CD4-positive, alpha-beta T cell treated with Interleukin-21 for 1 hour (primary cell): ENCODE measurements at places on chromosomes 11 and 22.

DNA sequence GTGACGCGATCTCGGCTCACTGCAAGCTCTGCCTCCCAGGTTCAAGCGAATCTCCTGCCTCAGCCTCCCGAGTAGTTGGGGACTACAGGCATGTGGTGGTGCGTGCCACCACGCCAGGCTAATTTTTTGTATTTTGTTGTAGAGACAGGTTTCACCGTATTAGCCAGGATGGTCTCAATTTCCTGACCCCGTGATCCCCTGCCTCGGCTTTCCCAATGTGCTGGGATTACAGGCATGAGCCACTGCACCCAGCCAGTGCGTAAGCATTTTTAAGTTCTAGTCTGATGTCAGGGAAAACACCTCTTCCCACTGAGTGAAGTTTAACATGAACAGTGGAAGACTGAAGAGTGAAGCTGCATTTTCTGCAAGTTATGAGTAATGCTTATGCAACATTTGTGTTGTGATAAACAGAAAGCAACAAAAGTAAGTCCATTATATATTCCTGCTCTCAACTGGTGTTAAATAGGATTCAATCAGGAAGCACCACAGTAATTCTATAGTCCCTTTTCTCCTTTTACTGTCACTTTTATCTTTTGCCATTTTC lies 1219.8 kb upstream of the RAG2 start:
- DNase-seq = no peak

DNA sequence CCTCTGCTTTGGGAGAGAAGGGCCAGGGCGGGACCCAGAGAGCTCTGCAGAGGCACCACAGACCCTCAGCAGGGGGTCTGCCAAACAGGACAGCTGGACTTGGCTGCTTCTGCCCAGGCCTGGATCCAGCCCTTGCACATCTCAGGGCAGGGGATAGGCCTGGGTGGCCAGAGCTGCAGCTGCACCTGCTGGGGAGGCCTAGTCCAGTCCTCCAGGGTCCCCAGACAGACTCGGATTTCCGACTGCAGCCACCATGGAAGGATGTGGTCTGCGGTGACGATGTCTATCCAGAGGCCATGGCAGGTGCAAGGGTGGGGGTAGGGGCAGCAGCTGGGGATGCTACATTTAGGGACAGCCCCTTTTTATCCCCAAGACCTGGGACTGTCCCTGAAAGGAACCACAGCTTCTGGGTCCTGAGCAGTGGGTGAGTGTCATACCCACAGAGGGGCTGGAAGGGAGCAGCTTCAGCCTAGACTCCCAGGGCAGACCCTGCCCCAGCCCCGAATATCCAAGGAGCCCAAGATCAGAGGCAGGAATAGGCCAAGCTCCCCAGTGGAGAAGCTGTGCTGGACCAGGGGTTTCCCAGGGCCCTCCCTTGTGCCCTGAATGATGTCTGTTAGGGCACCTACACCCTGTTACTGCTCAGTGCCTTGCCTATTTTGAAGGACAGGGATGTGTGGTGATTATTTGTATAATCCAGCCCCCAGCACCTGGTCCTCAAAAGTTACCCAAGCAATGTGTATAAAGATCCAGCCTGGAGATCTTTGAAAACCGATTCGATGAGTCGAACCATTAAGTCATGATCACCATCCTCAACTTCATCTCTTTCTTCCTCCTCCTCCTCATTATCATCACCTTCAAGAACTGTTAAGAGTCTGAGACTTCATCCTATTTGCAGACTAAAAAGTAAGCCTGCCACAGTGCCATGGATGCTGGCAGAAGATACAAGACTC lies 2.5 kb upstream of the IGLL5 start:
- DNase-seq = no peak

DNA sequence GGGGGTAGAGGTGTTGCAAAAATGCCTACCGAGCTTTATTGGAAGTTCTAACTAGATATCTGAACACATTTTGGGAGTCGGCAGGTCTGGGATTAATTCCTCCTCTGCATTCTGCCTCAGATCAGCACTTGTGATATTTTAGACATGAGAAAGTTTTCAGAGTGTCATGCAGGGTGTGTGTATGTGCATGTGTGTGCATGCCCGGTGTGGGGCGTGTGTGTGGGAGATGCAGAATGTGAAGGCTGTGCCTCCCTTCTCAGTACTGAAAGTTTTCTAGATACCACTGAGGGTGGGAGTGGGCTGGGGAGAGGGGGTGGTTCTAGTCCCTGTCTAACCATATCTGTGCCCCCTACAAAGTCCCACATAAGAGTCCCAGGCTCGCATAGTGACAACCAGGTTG lies 180.0 kb upstream of the NTM start:
- no peak for DNase-seq

- DNase-seq = no peak
Observed at GRCh38 chr11:13110929-13111812, 102.1 kb downstream of the RASSF10 start.

DNA sequence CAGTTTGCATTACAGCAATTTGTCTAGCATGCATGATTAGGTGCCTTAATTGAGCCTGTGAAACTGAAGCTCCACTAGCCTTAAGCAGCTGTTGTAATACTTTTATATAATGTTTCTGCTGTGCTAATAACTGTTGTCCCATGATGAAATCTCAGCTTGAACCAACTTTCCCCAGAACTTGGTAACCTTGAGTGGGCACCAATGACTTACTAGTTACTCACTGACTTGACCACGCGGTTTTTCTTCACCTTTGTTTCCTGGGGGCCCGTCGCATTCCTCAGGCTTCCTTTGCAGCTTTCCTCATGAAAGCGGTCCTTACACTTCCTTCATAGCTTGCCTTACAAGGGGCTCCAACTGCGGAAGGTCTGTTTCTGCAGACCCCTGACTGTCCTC lies 11.2 kb upstream of the GLYATL1 start:
- DNase-seq = no peak

- no peak for DNase-seq
Observed at GRCh38 chr11:120259988-120260565, 20.1 kb downstream of the POU2F3 start.

DNA sequence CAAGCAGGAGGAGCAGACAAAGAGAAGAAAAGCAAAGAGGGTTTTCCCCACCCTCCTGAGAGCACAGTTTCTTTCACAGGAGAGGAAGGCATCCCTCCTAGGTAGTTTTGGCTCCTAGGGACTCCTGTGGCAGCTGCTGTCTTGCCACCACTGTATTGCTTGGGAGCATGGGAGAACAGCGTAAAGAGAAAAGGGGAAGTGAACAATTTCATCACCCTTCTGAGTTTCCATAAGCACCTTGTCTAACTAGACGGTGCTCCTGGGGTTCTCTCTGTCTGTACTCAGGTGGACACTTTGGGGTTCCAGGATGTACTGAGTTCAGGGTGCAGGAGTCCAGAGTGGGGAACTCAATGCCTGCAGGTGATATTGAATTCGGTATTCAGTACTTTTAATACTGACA lies 1430.5 kb downstream of the TBC1D22A start:
- DNase-seq = no peak

- no peak for DNase-seq
Observed at GRCh38 chr22:29156507-29156906, 49.2 kb upstream of the EMID1 start.

GRCh38 chr22:32055069-32055468 lies 12.0 kb downstream of the SLC5A1 start:
- DNase-seq = no peak

GRCh38 chr11:66311470-66311964 lies 5.3 kb downstream of the CD248 start:
- no peak for DNase-seq
